ENCODE measurements at places on chromosomes 5 and 9. TPM values are rescaled to one million over a fixed set of nuclear protein-coding genes. Genes with fewer than 3 reads are reported as not detected.

PSD2 gene
- polyA plus RNA-seq, result not detected

FAM53C gene
- 24.9 TPM for polyA plus RNA-seq

PFN3 gene
- not detected for polyA plus RNA-seq

MVB12B gene
- polyA plus RNA-seq, result 7.7 TPM

MYMK gene
- polyA plus RNA-seq, result not detected

GABRA6 gene
- polyA plus RNA-seq, result not detected

ACSL6 gene
- polyA plus RNA-seq, result not detected

DNAJC25 gene
- 6.0 TPM for polyA plus RNA-seq

BAAT gene
- not detected for polyA plus RNA-seq

RNF183 gene
- not detected for polyA plus RNA-seq

C1QTNF2 gene
- not detected for polyA plus RNA-seq

CTNND2 gene
- not detected for polyA plus RNA-seq

SPINK6 gene
- polyA plus RNA-seq, result not detected

IFNA21 gene
- polyA plus RNA-seq, result not detected

C5orf46 gene
- polyA plus RNA-seq, result not detected

DTWD2 gene
- 1.1 TPM for polyA plus RNA-seq

CLIC3 gene
- 0.51 TPM for polyA plus RNA-seq

PCDHGA12 gene
- not detected for polyA plus RNA-seq

C9orf152 gene
- polyA plus RNA-seq, result not detected

GLT6D1 gene
- not detected for polyA plus RNA-seq

RGS7BP gene
- polyA plus RNA-seq, result not detected
